Right lobe of liver (tissue), 6 donors: ENCODE measurements at places on chromosomes 13 and 19. TPM values are rescaled to one million over a fixed set of nuclear protein-coding genes. Genes with fewer than 3 reads are reported as not detected.
A peak's percentile ranks its signal among the peaks of the same experiment; 100 is the strongest.

OR7A5 gene
- not detected for total RNA-seq

FGF22 gene
- not detected for total RNA-seq

SLC10A2 gene
- total RNA-seq, result not detected

ERCC1 gene
- 19.2 TPM for total RNA-seq

ATP8A2 gene
- total RNA-seq, result not detected

KLK2 gene
- total RNA-seq, result not detected

DNA sequence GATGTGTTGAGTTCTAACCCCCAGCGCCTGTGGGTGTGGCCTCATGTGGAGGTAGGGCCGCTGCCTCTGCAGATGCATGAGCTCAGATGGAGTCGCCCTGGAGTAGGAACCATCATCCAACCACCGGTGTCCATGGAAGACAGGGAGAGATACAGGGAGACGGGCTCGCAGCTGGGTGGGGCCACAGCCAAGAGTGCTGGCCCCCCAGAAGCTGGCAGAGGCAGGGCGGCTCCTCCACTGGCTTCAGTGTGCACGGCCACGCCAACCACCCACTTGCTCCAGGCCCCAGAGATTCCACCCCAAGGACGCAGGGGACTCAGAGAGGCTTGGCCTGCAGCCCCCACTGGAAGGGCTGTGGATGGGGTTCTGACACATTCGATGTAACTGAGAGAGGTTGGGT lies 5.4 kb upstream of the MCF2L start:
- peak; percentile 8 for DNase-seq
- no peak overlapping the region for H3K27ac ChIP-seq
- H3K36me3 ChIP-seq, result no peaks in the 10 kb centered on the region
- no peak overlapping the region for H3K4me3 ChIP-seq

DNA sequence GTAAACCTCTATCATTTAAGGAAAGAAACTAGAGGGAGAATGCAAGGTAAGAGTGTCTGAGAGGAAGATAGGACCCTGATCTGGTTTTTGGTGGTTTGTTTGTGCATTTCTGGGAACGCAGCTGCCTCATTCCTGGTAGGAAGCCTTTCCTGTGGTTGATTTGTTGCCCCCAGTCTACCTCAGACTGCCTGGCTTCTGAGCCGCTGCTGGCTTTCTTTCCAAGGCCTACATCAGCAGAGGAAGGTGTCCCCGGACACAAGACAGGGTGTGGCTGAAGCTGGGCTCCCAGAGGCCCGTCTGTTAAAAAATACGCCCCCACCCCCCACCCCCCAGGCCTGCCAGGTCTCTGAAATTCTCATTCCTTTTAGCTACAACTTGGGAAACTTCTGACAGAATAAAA lies 42.6 kb downstream of the C13orf42 start:
- no peak overlapping the region for H3K27ac ChIP-seq
- H3K27me3 ChIP-seq, result no peaks in the 10 kb centered on the region
- H3K36me3 ChIP-seq, result no peaks in the 10 kb centered on the region
- no peaks in the 10 kb centered on the region for H3K4me1 ChIP-seq
- no peak overlapping the region for H3K4me3 ChIP-seq

- DNase-seq, result no peak
- H3K27ac ChIP-seq, result no peak overlapping the region
- H3K36me3 ChIP-seq, result no peaks in the 10 kb centered on the region
- no peaks in the 10 kb centered on the region for H3K4me1 ChIP-seq
Observed at GRCh38 chr13:110957181-110957884, 42.5 kb upstream of the ANKRD10 start.

DNA sequence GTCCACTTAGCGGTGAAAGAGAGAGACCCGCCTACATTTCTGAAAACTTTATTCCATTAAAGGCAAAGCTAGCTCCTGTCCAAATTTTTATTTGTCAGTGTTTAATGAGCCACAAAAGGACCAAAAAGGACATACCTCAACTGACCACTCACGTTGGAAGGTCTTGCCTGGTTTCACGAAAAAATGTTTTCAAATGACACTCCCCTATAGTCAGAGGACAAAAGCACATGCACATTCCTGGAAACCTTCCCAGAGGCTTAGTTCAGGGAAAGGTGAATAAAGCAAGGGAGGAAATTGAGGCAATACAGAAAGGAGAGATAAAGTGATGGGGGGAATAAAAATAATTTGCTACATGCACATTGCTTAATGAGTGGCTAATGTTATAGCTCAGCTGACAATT lies 55.6 kb downstream of the DOCK9 start:
- H3K4me3 ChIP-seq, result no peak overlapping the region
- no peaks in the 10 kb centered on the region for H3K27me3 ChIP-seq
- no peaks in the 10 kb centered on the region for H3K36me3 ChIP-seq
- H3K4me1 ChIP-seq, result peaks cover under 1% of the 10 kb centered on the region

DNA sequence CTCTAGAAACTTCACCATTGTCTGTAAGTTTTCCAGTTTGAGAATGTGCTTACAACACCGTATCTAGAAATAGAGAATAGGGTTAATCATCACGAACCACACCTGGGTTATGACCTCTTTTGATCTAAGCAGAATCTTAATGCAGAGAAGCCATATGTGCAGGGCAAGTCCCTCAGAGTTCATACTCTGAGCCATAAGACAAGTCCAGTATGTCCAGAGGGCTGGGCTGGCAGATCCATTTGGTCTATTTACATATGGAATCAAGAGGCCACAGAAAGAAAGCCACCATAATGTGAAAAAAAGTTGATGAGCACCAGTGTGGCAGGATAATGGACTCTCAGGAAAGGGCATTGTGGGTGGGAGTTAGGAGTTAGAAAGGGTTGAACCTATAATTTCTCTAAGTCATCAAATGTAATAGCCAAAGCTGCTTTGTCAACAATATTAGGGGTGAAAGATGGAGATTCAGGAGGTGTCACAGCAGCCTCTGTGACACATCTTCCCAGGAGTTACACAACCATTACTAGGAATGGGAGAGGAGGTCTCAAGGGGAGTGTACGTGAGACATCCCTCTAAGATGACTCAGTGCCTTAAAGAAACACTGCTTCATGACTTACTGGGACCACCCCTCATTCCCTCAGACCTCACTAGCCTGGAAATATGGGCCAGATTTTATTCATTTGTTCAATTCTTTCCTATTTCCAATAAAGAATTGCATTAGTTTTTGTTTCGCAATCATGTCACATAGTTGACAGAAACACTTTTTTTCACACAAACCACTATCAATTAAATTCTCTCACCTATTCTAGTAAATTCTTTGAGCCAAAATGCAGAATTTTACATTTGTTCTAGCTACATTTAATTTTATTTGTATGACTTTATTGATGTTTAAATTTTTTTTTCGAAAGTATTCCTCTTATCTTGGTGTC lies 30.4 kb upstream of the OLFM4 start:
- no peaks in the 10 kb centered on the region for H3K36me3 ChIP-seq
- H3K27me3 ChIP-seq, result no peaks in the 10 kb centered on the region
- H3K4me3 ChIP-seq, result no peak overlapping the region
- DNase-seq, result no peak
- H3K4me1 ChIP-seq, result no peaks in the 10 kb centered on the region

- no peak for DNase-seq
- peak overlapping the region; percentile 37 for H3K27ac ChIP-seq
- no peaks in the 10 kb centered on the region for H3K27me3 ChIP-seq
- H3K36me3 ChIP-seq, result no peaks in the 10 kb centered on the region
- no peak overlapping the region for H3K4me3 ChIP-seq
Observed at GRCh38 chr19:1087813-1088415, 7.3 kb downstream of the POLR2E start.

- H3K27ac ChIP-seq, result peak overlapping the region; percentile 11
- DNase-seq, result no peak
- H3K36me3 ChIP-seq, result peaks cover under 1% of the 10 kb centered on the region
- H3K4me1 ChIP-seq, result peaks cover 50% of the 10 kb centered on the region
- no peak overlapping the region for H3K4me3 ChIP-seq
Observed at GRCh38 chr19:1265615-1266128, 3.5 kb upstream of the CIRBP start.

GRCh38 chr13:111392486-111392885 lies 72.0 kb downstream of the TEX29 start:
- no peak overlapping the region for H3K4me3 ChIP-seq
- no peaks in the 10 kb centered on the region for H3K27me3 ChIP-seq
- DNase-seq, result no peak
- H3K4me1 ChIP-seq, result no peaks in the 10 kb centered on the region
- no peak overlapping the region for H3K27ac ChIP-seq

DNA sequence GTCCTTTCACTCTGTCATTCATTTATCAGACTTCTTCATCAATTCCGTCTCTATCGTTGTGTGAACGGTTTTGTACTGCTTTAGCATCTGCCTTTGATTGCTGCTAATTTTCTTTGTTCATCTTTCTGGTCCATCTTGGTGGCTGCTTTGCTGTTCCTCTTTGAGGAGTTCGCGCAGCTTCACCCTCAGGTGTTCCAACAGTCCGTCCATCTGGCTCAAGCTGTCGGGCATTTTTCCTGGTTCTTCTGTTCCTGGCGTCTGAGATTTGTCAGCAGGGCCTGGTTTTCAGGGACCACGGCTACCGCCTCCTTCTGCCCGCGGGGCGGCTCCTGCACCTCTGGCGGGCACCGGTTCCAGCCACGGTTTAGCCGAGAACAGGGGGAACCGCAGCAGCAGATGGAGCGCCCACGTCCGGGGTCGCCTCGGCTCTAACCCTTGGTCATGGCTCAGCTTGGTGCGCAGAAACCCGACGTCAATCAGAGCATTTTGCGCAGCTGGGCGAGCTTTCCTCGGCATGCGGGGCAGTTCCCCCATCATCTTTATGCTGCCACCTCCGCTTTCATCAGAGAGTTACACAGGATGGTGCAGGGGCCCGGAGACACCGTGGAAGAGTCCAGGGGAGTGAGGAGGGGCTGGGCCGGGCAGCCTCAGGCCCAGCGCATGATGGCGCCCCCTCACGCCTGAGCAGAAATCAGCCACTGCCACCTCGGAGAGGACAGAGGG lies 89.5 kb downstream of the ZNF100 start:
- no peak overlapping the region for H3K4me3 ChIP-seq
- H3K27ac ChIP-seq, result no peak overlapping the region
- DNase-seq, result no peak
- no peaks in the 10 kb centered on the region for H3K27me3 ChIP-seq
- no peaks in the 10 kb centered on the region for H3K36me3 ChIP-seq
- H3K4me1 ChIP-seq, result no peaks in the 10 kb centered on the region

DNA sequence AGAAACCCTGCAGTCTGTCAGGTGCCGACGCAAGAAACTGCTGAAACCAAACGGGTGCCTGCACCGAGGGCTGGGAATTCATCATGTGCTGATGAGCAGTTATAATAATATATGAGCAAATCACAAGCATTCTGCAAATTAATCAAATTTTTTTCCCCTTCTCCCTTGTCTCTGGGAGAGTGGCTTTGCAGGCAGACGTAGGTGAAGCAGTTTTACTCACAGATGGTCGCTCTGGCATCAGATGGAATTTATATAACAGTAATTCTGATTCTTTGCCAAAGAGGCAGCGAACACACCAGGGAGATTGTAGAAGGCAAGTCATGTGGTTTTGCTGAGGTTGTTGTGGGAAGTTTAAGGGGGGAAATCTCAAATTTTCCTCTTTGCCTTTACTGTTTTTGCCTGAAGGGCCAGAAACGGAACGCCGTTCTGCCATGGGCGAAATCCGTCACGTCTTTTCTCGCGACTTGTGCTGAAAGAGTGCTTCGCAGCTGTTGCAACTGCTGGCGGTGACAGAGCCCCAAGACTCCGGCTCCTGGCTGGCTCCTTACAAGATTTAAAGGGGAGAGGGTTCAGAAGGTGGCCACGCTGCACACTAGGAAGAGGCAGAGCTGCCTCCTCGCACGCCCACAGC lies 320.1 kb downstream of the ZNF536 start:
- no peaks in the 10 kb centered on the region for H3K4me1 ChIP-seq
- DNase-seq, result no peak
- H3K36me3 ChIP-seq, result no peaks in the 10 kb centered on the region
- H3K27ac ChIP-seq, result no peak overlapping the region
- H3K4me3 ChIP-seq, result no peak overlapping the region

GRCh38 chr13:36915106-36915505 lies 4.9 kb downstream of the SMAD9 start:
- no peak for DNase-seq
- no peaks in the 10 kb centered on the region for H3K36me3 ChIP-seq
- no peaks in the 10 kb centered on the region for H3K27me3 ChIP-seq
- H3K4me1 ChIP-seq, result no peaks in the 10 kb centered on the region

DNA sequence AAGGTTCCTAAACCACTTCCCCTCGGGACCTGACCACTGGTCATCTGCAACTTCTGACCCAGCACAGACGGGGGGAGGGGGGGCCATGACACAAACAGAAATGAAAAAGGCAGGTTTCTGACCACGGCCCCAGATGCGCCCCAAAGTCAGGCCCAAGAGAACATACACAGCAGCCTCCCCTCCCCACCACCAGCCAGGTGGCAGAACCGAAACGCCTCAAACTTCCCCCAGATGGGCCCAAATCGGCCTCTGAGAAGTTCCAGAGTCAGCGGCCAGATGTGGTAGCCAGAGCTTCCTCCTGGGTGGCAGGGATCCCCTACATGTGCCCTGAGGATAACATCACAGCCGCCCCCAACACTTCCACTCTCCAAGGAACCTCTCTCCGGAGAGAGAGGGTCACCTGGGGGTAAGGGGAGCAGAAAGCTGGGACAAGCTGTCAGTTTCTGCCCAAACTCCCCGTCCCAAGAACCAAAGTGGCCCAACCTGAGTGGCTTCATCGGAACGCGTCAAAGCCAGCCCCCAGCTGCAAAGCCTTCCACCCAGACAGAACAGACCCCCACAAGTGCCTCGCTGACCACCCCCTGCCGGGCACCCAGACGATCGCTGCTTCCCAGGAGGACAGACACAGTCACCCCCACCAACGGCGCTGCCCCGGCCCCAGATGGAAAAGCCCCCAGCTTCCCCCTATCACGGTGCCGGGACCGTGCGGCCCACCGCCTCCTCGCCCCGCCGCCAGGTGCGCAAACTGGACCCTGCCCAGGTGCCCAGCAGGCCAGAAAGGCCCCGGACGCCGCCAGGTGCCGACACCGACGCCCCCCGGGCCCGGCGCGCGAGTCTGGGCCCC lies 800 bp downstream of the ELL start:
- DNase-seq, result peak; percentile 59
- H3K4me1 ChIP-seq, result no peaks in the 10 kb centered on the region
- H3K4me3 ChIP-seq, result peak overlapping the region; percentile 99
- no peaks in the 10 kb centered on the region for H3K36me3 ChIP-seq
- peak overlapping the region; percentile 98 for H3K27ac ChIP-seq
